H1 (cell line): ENCODE measurements at places on chromosomes 5 and 9. TPM values are rescaled to one million over a fixed set of nuclear protein-coding genes. Genes with fewer than 3 reads are reported as not detected.

DNA sequence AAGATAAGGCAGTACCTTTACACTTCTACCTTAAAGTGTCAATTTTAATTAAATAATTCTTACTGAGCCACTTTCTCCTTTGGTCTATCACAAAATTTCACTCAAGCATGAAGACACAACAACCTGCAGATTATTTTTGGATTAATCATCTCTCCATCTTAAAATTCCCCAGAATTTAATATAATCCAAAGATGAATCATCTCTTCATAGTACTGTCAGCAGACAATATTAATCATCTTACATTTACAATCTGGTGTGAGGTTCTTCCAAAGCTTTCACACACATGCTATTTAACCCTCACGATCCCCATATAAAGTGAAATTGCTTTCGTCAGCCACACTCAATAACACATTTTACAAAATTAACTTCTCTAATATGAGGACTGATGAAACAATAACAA, 43.0 kb downstream of the LHFPL2 start:
- H3K27me3 ChIP-seq, result no peaks in the 10 kb centered on the region
- no peak for DNase-seq
- peaks cover 8% of the 10 kb centered on the region for H3K4me1 ChIP-seq
- no peak overlapping the region for H3K4me3 ChIP-seq
- H3K27ac ChIP-seq, result no peak overlapping the region

Gene CCNI2
- total RNA-seq, result 1.4 TPM in 2 replicates

GRCh38 chr5:173201636-173202265, 33.3 kb downstream of the NKX2-5 start:
- no peaks in the 10 kb centered on the region for H3K27me3 ChIP-seq
- H3K4me1 ChIP-seq, result no peaks in the 10 kb centered on the region
- no peaks in the 10 kb centered on the region for H3K36me3 ChIP-seq
- H3K27ac ChIP-seq, result no peak overlapping the region
- no peak overlapping the region for H3K4me3 ChIP-seq

GRCh38 chr9:91162784-91163443, 198.8 kb downstream of the AUH start:
- peaks cover 15% of the 10 kb centered on the region for H3K4me1 ChIP-seq
- no peak overlapping the region for H3K27ac ChIP-seq
- DNase-seq, result no peak
- no peaks in the 10 kb centered on the region for H3K27me3 ChIP-seq

- no peaks in the 10 kb centered on the region for H3K36me3 ChIP-seq
- H3K27ac ChIP-seq, result no peak overlapping the region
- H3K4me1 ChIP-seq, result no peaks in the 10 kb centered on the region; the same call in 1 of the 2 replicates
- no peak for DNase-seq
- H3K4me3 ChIP-seq, result no peak overlapping the region
Measured at GRCh38 chr9:107546859-107547258, 57.3 kb upstream of the KLF4 start.

DNA sequence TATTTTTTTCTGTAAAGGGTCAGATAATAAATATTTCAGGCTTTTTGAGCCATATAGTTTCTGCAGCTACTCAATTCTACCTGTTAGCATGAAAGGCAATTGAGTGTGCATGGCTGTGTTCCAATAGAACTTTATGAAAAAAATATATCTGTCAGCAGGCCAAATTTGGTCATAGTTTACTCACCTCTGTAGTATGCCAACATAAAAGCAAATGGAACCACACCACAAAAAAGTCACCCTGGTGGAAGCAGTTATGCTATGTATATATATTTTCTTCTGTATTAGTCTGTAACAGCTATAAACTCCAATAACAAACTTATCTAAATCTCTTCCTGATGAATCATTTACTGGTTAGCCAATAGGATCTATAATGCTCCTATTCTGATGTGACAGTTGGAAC, 3.4 kb downstream of the SLC38A9 start:
- no peak for DNase-seq
- no peak overlapping the region for H3K27ac ChIP-seq
- 0 out of 2 replicates have a peak, but pooled peaks cover under 1% of the 10 kb centered on the region for H3K4me1 ChIP-seq
- H3K27me3 ChIP-seq, result no peaks in the 10 kb centered on the region
- H3K36me3 ChIP-seq, result 0 out of 2 replicates have a peak, but pooled peaks cover 4% of the 10 kb centered on the region
- no peak overlapping the region for H3K4me3 ChIP-seq

- H3K27ac ChIP-seq, result no peak overlapping the region
- H3K4me3 ChIP-seq, result peak overlapping the region; percentile 65
- H3K27me3 ChIP-seq, result no peaks in the 10 kb centered on the region
Measured at GRCh38 chr5:180290568-180291233, 1.2 kb downstream of the MAPK9 start.

Gene ZBTB34
- total RNA-seq, result 15.9 and 16.9 TPM in 2 replicates

DNA sequence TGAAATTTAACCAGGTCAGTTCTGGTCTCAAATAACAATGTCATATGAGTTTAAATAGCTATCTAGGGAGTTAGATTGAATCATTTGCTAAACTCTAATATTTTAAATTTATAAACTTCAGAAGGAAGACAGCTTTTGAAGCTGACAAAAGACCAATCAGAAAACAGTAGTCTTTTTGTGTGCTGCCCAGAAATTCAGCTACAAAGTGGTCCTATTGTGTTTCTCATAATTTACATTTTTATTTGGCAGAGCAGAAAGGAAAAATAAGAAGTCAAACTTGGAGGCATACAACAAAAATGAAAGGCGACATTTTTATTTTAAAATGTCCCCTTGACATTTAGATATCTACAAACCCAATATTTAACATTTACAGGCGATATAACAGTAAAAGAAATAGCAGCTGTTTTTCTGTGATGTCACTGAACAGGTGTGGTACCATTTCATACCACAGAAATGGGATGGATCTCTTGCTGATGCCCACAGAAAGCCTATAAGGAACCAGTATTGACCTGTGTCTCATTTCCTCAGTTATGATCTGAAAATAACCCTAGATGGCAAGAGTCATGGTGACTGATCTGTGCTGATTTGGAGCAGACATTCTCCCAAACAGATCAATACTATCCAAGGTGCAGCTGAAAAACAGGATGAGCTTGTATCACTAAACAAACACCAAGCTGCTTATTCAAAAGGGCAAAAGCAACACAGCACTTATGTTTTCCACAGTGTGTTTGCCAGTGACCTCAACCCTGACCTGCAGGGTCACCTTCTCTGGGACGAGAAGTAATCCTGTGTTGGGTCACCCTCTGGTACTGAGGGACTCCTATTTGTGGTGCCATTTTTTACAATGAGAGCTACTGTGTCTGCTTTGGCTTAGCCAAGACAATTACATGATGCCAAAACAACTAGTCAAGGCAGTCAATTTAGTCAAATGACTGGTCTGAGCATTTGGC, 3.6 kb upstream of the FST start:
- no peak overlapping the region for H3K27ac ChIP-seq
- DNase-seq, result no peak

DNA sequence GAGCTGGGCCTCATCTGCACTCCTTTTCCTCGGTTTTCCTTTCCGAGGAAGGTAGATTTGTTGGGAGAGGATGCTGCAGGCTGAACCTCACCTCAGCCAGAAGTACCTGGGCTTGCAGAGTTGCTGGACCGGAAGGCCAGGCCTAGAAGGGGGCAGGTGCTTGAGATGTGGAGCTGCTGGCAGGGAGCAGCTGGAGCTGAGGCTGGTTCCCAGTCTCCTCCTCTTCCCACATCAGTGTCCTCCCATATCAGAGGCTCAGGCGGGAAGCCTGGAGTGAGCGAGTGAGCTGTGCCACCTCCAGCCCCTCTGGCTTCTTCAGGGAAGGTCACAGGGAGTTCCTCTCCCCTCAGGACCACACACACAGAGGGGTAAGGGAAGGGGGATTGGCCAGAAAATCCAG, 259.4 kb downstream of the GADD45G start:
- H3K36me3 ChIP-seq, result no peaks in the 10 kb centered on the region
- no peak for DNase-seq
- no peak overlapping the region for H3K27ac ChIP-seq

DNA sequence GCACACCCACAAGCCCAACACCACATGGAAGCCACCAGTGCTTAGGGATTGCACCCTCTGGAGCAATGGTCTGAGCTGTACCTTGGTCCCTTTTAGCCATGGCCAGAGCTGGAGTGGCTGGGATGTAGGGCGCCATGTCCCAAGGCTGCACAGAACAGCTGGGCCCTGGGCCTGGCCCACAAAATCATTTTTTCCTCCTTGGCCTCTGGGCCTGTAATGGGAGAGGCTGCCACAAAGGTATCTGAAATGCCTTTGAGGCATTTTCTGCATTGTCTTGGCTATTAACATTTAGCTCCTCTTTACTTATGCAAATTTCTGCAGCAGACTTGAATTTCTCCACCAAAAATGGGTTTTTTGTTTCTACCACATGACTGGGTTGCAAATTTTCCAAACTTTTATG, 117.6 kb downstream of the SPOCK1 start:
- DNase-seq, result no peak
- H3K4me3 ChIP-seq, result no peak overlapping the region
- no peak overlapping the region for H3K27ac ChIP-seq
- no peaks in the 10 kb centered on the region for H3K27me3 ChIP-seq
- H3K4me1 ChIP-seq, result no peaks in the 10 kb centered on the region
- H3K36me3 ChIP-seq, result no peaks in the 10 kb centered on the region
